Stimulated activated CD8-positive, alpha-beta memory T cell treated with anti-CD3 and anti-CD28 coated beads, Interleukin-4, amount 100 ng/mL, for 1 hour (primary cell): ENCODE measurements at places on chromosomes 1 and 21.

- no peak for DNase-seq
Measured at GRCh38 chr1:92040971-92041370, 11.2 kb downstream of the EPHX4 start.

DNA sequence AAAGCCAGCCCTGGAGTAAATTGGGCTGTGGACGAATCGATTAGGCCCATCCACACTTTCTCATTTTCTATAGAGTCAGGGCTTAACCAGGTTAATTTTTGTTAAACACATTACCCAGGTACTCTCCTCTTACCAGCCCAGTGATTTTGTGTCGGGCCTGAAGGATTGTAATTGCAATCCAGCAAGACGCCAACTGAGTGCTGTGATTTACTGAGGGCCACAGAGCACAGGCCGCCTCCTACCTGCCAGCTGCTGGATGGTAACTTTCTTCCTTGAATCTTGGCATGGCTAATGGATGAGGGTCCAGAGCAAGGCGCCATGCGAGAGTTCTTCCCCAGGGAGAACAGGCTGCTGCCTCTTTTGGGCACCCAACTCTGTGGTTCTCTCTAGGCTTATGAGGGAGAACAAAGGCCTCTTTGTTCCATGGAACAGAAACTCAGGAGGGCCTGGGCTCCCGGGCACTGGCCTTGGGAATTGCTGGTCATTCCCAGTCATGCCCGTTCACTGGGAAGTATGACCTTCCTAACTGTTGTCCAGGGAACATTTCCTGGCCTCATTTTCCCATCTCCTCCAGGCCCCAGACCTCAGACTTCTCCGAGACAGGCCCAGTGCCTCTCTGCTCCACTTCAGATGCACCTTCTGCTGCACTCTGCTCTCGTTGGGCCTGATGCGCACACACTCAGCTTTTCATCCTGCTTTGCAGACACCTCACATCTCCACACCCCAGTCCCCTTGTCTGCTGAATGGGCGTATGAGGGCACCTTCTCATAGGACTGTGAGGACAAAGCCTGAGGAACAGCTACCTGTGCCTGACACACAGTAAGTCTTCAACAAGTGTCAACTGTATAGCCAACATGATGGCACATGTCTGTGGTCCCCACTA lies 57.3 kb downstream of the SYF2 start:
- DNase-seq: no peak

DNA sequence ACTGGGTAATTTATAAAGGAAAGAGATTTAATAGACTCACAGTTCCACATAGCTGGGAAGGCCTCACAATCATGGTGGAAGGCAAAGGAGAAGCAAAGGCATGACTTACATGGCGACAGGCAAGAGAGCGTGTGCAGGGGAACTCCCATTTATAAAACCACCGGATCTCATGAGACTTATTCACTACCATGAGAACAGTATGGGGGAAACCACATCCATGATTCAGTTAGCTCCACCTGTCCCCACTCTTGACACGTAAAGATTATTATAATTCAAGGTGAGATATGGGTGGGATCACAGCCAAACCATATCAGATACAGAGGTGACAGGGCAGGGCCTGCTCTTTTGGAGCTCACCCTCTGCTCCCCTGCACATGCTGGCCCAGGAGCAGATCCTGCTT lies 31.4 kb upstream of the TMEM61 start:
- DNase-seq: no peak

- no peak for DNase-seq
Measured at GRCh38 chr1:29793101-29793546, 556.8 kb downstream of the PTPRU start.

DNA sequence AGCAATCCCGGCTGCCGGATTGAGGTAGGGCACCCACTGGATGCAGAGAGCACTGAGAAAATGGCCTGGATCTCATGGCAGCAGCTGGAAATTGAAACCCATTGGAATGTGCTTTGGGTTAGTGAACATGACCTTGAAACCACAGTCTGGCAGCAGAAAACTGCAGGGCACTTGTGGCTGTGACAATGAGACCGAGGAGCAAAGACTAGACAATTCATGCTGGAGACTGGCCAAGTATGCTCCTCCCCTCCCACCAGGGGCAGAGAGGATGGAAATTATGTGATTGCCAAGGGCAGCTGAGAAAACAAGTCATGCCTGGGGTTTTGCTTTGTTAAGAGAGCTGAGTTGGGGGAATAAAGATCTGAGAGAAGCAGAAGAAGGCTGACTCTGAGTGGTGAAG lies 60.7 kb downstream of the ZNF697 start:
- no peak for DNase-seq
